A549 treated with CpdA at 1 μM for 4 hours (cell line): ENCODE measurements at places on chromosomes 7 and 10. TPM values are rescaled to one million over a fixed set of nuclear protein-coding genes. Genes with fewer than 3 reads are reported as not detected.

EGR2 gene
- total RNA-seq, result 0.28 to 0.60 TPM (median 0.35 TPM) in 5 replicates

DYNC1I1 gene
- 0.06 to 0.27 TPM (median 0.18 TPM) in 4 of 5 replicates, not detected in the other for total RNA-seq

JAZF1 gene
- 3.9 to 6.1 TPM (median 5.6 TPM) in 5 replicates for total RNA-seq

THSD7A gene
- 1.4 to 2.5 TPM (median 2.3 TPM) in 5 replicates for total RNA-seq

RPEL1 gene
- 0.06 TPM in 1 of 5 replicates, not detected in the others for total RNA-seq
